Occipital lobe (tissue), 3 donors: ENCODE measurements at places on chromosomes 4 and X. TPM values are rescaled to one million over a fixed set of nuclear protein-coding genes. Genes with fewer than 3 reads are reported as not detected.

Gene MMRN1
- 2.5 TPM for total RNA-seq

GRCh38 chrX:35351212-35351611 is 408.6 kb downstream of the FAM47B start:
- no peak for DNase-seq

GRCh38 chr4:3607690-3608552 is 75.7 kb upstream of the LRPAP1 start:
- no peak for DNase-seq

DNA sequence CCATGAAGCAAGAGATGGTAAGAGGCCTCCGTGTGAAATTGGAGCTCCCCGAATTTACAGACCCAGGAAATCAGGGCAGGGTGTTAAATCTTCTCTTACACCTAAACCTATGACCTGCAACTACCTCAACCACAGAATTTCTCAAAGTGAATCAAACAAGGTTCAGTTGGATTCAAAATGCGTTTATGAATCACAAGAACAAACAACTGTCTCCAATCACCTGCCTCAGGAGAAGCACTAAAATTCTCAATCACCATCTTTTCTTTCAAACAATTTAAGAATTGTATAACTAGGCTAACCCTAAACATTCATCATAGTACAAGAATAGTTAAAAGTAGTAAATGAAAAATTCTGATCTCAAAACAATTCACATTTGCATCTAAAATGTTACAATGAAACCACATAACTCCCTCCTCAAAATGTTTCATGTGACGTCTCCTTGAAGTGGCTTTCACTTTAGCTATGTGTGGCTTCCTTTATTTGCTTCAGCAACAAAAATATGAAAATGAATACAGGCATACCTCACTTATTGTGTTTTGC is 19.2 kb downstream of the PPP3CA start:
- no peak for DNase-seq
